GM12891 (cell line): ENCODE measurements at places on chromosomes 11 and 22.
A peak's percentile ranks its signal among the peaks of the same experiment; 100 is the strongest.

GRCh38 chr11:125390946-125391345, 105.1 kb downstream of the FEZ1 start:
- no peak for DNase-seq

DNA sequence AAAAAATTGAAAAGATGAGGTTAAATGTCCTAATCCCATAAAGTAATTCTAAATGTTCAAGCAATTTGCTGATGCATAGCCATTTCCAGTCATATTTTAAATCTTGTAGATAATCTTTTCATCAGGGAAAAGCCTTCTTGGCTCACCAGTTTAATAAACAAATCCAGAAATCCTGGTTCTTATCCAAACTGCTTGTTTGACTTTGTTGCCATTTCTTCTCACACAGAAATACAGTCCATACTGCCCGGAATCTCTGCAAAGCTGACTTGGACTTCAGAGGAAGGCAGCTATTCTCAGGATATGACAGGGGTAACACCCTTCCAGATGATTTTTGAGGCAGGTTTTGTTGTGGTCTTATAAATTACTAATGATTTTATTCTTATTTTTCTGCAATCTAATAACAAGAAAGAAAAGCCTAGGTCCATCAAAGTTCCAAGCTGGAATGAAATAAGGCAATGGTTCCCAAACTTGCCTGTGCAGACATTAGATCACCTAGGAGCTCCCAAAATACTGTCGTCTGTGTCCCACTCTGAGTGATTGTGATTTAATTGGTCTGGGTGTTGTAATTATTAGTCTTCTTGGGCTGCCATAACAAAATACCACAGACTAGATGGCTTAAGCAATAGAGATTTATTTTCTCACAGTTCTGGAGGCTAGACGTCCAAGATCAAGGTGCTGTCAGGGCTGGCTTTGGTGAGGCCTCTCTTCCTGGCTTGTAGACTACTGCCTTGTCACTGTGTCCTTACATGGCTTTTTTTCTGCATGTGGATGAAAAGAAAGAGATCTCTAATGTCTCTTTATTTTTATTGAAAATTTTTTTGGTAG, 55.1 kb upstream of the RCE1 start:
- no peak for DNase-seq

DNA sequence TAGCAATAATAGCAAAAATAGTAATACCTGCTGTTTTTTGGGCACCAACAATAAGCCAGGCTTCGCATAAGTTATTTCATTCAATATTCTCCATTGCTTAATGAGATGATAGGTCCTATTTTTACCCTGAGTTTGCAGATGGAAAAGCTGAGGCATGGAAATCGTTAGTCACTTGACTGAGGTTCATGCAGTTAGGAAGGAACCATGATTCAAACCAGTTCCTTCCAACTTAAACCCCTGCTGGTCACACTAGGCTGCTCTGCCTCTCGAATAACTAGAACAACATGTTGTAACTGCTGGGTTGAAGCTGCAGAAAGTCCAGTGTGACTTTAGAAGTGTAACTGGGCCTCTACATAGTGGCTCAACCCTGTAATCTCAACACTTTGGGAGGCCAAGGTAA, 69.3 kb downstream of the SEZ6L start:
- DNase-seq = no peak

DNA sequence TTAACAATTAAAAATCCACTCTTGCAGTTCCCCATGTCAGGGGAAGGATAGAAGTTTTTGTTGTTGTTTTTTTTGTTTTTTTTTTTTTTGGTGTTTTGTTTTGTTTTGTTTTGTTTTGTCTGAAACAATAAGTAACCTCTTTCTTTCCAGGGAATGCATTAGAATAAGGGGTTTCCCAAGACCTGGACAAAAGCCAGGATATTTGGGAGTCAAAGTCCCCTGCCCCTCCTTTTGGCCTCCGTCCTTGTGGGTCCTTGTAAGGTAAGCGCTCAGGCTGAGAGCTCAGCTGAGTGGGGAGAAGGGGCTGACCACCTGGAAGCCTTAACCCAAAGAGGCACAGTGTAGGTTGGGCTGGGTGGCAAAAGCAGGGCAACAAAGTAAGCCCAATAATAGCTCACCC, 515.4 kb downstream of the SOX6 start:
- DNase-seq = no peak

- no peak for DNase-seq
Measured at GRCh38 chr22:45502215-45503049, at the start of gene FBLN1. TSS of gene FBLN1 (plus strand) at chr22:45502883. CDS start at chr22:45502986, 103 bp downstream.

GRCh38 chr11:78149646-78150045, 10.2 kb upstream of the ALG8 start:
- no peak for DNase-seq

- DNase-seq = no peak
Measured at GRCh38 chr11:38952698-38953097, 2354.7 kb upstream of the RAG2 start.

GRCh38 chr11:8997451-8997850, 6.3 kb downstream of the NRIP3 start:
- no peak for DNase-seq

DNA sequence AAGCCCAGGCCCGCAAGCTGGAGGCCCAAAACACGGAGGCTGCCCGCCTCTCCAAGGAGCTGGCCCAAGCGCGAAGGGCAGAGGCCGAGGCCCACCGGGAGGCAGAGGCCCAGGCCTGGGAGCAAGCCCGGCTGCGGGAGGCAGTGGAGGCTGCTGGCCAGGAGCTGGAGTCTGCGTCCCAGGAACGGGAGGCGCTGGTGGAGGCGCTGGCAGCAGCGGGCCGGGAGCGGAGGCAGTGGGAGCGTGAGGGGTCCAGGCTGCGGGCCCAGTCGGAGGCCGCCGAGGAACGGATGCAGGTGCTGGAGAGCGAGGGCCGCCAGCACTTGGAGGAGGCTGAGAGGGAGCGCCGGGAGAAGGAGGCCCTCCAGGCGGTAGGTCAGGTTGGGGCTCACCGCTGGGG, 4.8 kb downstream of the CCDC88B start:
- DNase-seq = no peak

DNA sequence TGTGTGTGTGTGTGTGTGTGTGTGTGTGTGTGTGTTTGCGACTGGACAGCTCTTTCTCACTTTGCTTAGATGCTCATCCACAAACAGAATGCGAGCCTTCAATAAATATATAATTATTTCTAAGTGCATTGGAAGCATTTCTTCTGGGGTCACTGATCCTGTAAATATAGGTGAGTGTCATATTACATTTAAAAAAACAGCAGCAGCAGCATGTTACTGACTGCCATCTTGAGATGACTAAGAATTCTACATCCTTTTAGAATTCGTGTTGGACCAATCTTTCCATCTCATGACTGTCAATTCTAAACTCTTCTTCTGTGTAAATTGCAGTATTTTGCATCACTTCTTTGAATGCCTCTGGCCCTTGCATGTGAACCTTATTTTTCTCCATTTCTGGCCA, 238.0 kb upstream of the DDI1 start:
- DNase-seq = no peak

DNA sequence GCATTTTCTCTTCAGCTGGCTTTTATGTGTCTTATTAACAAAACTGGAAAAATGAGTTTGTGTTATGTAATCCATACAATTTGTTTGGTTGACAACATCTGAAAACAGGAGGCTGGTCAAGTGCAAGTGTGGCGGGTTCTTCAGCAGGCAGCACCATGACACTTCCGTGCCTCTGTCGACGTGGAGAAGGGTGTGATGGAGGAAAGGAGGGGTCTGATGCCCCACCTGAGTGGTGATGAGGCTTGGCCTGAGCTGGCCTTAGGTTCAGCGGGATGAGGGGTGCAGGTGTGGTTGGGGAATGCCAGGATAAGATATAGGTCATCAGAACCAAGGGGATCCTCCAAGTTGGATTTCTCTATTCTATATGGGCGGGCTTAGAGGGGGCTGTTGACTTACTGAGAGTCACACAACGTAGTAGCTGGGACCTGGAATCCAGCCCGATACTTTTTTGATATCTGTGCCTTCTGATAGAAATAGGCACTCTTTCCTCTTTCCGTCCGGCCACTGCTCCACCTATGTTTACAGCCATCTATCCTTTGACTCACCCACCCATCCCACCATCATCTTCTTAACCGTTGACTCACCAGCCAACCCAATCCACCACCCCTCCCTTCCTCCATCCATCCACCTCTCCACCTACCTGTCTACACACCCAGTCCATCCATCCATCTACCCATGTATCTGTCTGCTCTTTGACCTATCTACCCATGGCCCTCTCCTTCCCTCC, 29.0 kb downstream of the SHANK3 start:
- no peak for DNase-seq

- no peak for DNase-seq
Measured at GRCh38 chr22:43855431-43855830, 6.9 kb downstream of the SULT4A1 start.

- DNase-seq = peak; percentile 13
Measured at GRCh38 chr11:107018902-107019493, 722 bp upstream of the GUCY1A2 start.

GRCh38 chr22:47204002-47204979, 441.8 kb downstream of the TBC1D22A start:
- no peak for DNase-seq

DNA sequence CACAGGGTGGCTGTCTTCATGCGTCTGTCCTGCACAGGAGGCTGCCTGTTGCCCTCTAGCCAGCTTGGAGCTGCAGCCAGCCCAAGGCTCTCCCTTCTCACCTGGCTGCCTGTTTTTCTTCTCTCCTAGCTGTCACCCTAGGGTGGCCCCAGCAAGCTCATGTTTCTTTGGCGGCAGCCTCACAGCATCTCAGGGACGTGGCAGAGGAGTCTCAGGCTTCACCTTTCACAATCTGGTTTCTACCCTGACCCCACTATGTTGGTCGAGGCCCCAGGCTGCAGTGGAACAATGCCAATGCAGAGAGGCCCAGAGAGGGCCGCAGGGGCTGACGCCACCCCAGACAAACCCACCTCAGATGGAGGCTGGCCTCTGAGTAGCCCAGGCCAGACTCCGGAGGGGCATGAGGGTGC, 2.5 kb upstream of the CLDN5 start:
- no peak for DNase-seq

- no peak for DNase-seq
Measured at GRCh38 chr11:116993599-116993998, 104.6 kb downstream of the SIK3 start.

- no peak for DNase-seq
Measured at GRCh38 chr22:20436768-20437612, 635 bp downstream of the SCARF2 start.

- DNase-seq = no peak
Measured at GRCh38 chr11:101583251-101584128, at the start of gene TRPC6. TSS of gene TRPC6 (minus strand) at chr11:101584007. CDS start at chr11:101583503, 504 bp downstream.

GRCh38 chr11:68579455-68579854, 104.9 kb upstream of the GAL start:
- no peak for DNase-seq

DNA sequence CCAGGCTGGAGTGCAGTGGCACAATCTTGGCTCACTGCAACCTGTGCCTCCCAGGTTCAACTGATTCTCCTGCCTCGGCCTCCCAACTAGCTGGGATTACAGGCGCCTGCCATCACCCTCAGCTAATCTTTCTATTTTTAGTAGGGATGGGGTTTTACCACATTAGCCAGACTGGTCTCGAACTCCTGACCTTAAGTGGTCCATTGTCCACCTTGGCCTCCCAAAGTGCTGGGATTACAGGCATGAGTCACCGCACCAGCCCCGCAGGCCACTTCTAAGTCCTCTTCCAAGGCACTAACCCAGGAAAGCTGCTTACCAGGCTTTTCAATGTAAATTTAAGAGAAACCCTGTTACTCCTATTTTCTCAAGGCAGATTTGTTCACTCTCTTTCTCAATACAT, 50.4 kb downstream of the DENND5A start:
- DNase-seq = no peak

DNA sequence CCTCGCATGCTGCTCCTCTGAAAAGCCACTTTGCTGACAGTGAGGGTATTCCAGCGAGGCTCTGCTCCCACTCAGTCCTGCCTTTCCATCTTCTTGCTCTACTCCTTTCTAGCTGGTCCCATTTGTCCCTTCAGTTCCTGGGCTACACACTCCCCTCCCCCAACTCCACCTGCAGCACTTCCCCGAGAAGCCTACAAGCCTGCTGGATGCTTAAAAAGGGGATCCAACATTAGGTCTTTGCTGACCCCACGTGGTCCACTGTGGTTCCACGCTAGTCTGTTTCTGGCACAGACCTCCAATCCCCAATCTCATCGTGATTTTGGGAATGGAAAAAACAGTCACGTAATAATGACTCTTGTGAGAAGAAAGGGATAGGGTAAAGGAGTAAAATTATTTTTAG, 121.6 kb upstream of the SNX19 start:
- DNase-seq = no peak

GRCh38 chr11:57778318-57779037, 16.9 kb downstream of the CTNND1 start:
- DNase-seq = no peak

DNA sequence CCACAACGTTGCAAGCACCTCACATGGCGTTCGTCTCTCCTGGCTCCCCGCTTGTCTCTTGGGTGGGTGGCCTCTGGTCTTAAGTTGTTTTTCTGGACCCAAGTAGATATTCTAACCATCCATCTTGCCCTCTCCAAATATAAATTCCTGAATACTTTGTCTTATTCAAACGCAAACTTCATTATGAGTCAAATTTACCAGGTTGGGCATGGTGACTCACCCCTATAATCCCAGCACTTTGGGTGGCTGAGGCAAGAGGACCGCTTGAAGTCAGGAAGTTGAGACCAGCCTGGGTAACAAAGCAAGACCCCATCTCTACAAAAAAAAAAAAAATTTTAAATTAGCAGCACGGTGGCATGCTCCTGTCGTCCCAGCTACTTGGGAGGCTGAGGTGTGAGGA, 5.1 kb upstream of the IGSF9B start:
- no peak for DNase-seq

GRCh38 chr22:19265779-19266178, 25.7 kb downstream of the CLTCL1 start:
- DNase-seq = no peak

- DNase-seq = no peak
Measured at GRCh38 chr22:47284822-47285221, 522.4 kb downstream of the TBC1D22A start.

- no peak for DNase-seq
Measured at GRCh38 chr22:28139516-28139915, 220.5 kb upstream of the PITPNB start.

- DNase-seq = no peak
Measured at GRCh38 chr11:14270690-14271542, 88.1 kb downstream of the RRAS2 start.

DNA sequence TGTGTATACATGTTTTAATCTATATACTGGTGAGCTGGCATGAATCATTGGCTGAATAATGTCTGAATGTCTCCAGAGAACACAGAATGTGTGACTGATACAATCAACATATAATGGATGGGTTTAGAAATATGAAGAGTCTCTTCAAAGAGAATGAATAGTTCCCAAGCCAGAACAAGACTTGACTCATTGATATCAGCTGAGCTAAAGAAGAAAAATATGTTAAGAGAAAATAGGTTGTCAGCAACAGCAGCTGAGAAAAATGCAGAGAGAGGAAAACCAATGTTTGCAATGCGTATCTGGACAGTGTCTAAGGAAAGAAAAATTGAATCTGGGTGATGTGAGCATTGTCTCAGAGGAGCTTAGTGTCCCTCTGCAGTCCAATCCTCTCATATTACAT, 1281.8 kb upstream of the TENM4 start:
- no peak for DNase-seq

- DNase-seq = no peak
Measured at GRCh38 chr11:13364388-13364787, 86.8 kb downstream of the BMAL1 start.

GRCh38 chr11:103420593-103420992, 311.4 kb downstream of the DYNC2H1 start:
- no peak for DNase-seq
